Cardiac ventricle fibroblast (primary cell): ENCODE measurements at places on chromosomes 16 and 17. TPM values are rescaled to one million over a fixed set of nuclear protein-coding genes. Genes with fewer than 3 reads are reported as not detected.

The C17orf50 gene
- not detected in 2 replicates for total RNA-seq

The ZPBP2 gene
- total RNA-seq: not detected in 2 replicates

The ZNF213 gene
- total RNA-seq: 7.8 and 11.2 TPM in 2 replicates

The MPV17L gene
- 0.34 and 0.62 TPM in 2 replicates for total RNA-seq

The ATP2A3 gene
- total RNA-seq: 0.06 TPM in 1 of 2 replicates, not detected in the other

The KRTAP4-4 gene
- not detected in 2 replicates for total RNA-seq

The KRTAP4-5 gene
- not detected in 2 replicates for total RNA-seq

The HEATR9 gene
- total RNA-seq: not detected in 2 replicates
